ENCODE measurements at places on chromosomes 6 and 20.

- no peak for DNase-seq
Measured at GRCh38 chr6:5632348-5632935, 371.1 kb downstream of the FARS2 start.

- no peak for DNase-seq
Measured at GRCh38 chr20:3843490-3843889, 3.1 kb upstream of the MAVS start.

GRCh38 chr20:32353848-32354496 is 4.2 kb upstream of the ASXL1 start:
- DNase-seq = no peak

GRCh38 chr20:43903953-43904826 is 10.5 kb upstream of the TOX2 start:
- DNase-seq = no peak

DNA sequence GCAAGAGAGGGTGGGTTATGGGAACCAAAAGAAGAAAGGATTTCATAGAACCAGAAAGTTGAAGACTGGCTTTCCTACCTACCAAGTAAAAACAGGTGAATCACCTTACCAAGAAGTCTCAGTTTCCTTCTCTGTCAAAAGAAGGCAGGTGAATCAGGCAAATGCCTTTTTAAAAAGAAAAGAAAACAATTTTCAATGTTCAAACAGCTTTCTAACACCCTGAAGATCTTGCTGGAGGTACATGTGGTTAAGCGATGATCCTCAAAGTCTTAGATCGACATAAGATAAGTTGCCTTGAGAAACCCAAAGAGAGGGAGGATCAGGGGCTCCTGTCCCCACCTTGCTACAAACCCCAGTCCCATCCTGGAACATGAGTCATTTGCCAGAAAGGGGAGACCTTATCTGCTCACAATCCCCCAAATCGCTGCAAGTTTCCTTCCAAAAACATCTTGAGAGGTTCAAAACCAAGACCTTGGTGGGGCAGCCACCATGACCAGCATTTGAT is 71.6 kb downstream of the NFATC2 start:
- DNase-seq = no peak

DNA sequence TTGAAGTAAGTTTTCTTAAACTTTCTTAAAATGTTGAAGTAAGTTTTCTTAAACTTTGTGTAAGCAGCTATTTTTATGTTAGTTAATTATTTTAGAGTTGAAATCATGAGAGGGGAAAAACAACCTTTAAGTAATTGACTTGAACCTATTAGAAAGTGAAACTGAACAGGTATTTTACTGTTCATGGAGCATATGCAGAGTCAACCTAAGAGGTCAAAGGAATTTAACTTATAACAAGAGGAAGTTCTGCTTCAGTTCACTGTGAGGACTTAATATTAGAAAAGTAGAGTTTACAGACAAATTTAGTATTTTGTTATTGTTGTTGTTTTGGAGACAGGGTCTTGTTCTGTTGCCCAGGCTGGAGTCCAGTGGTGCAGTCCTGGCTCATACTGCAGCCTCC is 38.0 kb downstream of the CDYL start:
- no peak for DNase-seq

DNA sequence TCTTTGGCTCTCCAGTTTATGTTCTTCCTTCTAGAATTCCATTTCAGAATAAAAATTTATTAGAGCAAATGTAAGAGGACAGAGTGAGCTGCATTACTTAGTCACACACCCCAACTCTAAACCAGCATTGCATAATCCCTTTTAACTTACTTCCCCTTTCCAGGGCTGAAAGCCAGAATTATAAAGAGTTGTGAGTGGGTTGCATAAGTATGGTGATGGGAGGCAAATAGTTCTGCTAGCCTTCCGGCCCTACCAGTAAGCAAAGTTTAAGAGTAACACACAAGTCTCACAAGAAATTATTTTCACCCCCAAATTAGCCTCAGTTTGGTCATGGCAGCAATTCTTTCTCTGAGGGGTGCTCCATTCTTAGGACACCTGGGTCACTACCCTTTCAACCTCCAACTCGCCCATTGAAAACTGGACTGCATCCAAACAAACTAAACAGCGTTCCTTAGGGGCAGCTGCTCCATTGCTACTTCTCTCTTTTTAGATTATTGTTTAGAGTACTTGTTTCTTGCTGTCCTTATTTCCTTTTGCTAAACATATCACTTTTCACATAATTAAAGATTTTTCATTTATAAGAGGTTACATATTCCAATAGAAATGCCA is 1.6 kb downstream of the KIAA0408 start:
- DNase-seq = no peak

- no peak for DNase-seq
Measured at GRCh38 chr20:50701041-50701963, 10.0 kb upstream of the RIPOR3 start.

DNA sequence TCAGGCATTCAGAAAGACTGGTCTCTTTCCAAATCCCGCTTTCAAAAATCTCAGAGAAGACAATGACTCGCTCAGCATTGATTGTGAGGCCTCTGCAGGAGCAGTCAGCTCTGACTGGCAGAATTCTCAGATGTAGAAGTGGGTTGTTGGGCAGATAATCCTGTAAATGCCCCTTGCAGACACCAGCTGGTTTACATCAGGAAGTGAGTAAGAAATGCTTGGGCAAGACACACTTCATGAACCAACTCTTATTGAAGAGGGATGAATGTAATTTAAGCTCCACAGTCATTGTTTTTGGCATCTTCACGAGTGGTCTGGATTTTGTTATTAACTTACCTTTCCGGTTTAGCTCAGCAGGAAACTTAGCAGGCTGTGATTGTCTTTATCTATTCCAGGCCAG is 166.6 kb downstream of the PLCB4 start:
- no peak for DNase-seq

- DNase-seq = no peak
Measured at GRCh38 chr6:113853252-113853651, 3.9 kb upstream of the MARCKS start.

DNA sequence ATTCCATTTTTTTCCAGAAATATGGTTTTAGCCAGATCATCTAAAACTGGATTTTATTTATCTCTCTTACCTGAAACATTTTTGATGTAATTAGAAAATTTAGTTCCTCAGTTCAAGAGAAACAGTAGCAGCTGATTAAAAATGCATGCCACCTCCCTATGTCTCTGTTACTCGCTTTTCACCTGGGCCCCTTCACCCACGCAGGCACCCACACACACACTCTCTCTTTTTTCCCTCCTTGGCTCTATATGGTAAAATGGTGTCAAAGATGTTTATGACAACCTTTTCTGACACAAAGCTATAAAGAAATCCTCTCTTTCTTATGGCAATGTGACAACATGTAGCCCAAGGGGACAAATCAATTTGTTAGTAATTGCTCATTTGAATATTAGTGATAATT is 5.8 kb upstream of the SGK1 start:
- DNase-seq = no peak

DNA sequence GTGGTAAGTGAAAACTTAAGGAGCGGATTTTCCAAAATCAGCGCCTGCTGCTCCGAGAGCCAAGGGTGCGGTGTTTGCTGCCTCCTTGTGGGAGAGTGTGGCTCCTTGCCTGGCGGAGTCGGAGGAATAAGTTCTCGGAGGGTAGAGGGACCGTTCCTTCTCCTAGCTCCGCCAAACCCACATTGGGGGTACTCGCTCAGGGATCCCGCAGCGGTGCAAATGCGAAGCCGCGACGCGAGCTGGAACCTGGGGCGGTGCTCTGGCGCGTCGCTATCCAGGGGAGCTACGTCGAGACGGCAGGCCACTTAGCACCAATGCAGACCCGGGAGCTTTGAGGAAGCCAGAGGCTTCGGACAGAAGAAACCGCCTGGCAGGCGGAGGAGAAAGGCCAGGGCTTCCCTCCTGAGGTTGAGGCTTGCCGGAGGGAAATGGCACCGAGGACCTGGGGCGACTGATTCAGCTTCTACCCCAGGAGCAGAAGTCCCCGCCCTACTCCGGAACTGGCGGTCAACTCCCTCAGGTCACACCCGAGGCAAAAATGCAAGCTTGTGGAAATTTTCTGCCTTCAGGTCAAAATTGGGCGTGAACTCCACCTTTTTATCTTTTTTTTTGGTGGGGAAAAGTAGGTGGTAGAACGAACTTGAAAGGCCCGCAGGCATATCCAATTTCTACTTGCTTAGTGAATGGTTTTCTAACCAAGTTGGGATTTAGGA is 5.7 kb upstream of the DDX43 start:
- no peak for DNase-seq

- DNase-seq = no peak
Measured at GRCh38 chr6:112281821-112282615, 27.7 kb upstream of the LAMA4 start.

DNA sequence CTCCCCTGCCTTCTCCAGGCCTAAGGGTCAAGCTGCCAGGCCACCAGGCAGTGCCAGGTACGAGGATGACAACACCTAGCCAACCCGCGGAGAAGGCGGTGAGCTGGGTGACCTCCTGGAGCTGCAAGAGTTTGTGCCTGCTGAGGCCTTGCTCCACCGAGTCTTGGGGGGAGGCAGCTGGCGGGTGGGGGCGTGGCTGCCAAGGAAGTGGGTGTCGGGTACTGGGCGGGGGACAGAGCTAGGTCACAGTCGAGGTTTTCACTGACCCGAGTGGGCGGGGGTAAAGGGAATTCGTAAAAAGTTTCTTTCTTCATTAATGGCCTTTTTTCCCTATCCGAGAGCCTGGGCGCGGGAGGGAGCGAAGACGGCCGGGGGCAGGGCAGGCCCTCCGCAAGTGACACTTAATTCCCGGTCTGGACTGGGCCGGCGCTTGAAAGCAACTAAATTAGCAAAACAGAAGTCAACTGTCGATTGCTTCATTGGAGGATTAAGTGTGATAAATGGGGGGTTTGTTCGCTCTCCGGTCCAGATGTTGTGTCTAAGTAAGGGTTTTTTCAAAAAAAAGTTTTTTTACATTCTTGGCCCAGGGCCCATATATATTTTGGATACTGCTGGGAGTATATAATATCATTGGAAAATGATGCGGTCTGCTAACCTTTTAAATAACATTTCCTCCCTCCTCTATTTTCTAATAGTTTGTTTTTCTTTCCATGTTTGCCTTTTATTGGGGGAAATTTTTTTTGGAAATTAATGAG is 43.1 kb upstream of the FOXP4 start:
- no peak for DNase-seq

DNA sequence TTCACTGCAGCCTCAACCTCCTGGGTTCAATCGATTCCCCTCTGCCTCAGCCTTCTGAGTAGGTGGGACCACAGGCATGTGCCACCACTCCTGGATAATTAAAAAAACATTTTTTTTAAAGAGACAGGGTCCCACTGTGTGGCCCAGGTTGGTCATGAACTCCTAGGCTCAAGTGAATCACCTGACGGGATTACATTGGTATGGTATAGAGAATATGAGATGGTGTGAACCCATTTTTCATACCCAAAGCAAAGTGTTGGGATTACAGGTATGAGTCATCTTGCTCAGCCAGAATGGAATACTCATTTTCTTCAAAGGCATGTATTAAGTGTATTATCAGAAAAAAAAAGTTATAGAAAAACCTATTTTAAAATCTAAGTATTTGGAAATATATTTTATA is 114.2 kb downstream of the AHI1 start:
- no peak for DNase-seq

GRCh38 chr6:19549109-19549508 is 288.1 kb upstream of the ID4 start:
- no peak for DNase-seq

GRCh38 chr6:123855506-123855905 is 51.8 kb downstream of the NKAIN2 start:
- no peak for DNase-seq

DNA sequence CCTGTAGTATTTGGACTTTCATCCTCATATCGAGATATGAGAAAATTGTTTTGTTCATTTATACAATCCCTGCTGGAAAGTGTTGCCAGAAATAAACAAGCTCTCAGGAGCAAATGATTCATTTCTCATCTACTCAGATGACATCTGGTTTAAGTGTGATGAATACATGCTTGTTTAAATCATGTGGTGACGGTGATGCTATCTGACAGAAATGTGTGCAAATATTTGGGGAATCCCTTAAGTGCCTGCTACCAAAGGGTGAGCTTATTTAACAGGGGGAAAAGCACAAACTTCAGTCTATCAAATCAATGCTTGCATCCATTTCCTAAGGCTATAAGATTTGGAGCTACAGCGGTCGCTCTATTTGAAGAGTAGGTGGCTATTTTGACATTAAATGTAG is 368.3 kb upstream of the SASH1 start:
- no peak for DNase-seq

DNA sequence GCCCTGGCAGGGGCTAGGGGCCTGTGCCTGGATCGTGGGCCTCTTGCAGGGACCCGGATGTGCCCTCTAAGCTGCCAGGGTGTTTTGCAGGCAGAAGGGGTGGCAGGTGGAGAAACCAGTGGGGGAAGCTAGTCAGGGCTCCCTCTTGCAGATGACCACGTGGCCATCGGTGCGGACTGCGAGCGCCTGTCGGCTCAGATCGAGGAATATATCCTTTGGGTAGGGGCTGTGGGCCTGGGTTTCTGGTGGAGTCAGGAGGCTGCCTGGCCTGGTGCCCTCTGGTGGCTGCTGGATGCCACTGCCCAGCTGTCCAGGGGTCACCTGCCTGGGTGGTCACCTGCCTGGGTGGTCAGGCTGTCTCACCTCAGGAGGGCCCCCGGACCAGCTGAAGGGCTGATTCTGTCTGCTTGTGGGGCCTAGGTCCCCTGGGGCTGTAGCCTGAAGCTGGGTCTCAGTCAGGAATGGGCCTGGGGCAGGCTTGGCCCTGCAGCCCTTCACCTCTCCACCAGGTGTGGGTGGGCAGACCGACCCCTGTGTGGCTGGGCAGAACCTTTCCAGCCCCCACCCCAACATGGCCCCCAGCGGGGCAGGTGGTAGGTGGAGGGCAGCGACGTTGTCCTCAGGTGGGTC is 6.7 kb downstream of the TCEA2 start:
- no peak for DNase-seq

- DNase-seq = no peak
Measured at GRCh38 chr20:63878899-63879663, 14.0 kb downstream of the TPD52L2 start.

DNA sequence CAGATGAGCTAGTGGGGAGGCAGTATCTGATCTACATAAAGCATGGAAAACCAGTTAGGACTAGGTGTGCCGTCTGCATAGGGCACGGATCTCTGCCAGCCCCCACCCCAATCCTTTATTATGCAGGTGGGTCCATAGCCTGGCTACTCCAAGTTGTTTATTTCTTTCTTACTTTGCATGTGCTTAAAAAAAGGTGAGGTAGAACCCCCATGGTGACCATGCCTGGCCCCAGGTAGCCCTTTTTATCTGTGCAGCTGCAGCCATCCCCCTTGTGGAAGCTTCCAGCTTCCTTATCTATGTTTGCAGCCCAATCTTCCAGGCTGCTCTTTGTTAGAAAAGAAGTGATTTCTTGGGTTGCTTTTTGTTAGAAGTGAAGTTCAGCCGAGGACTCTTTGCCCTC is 9.0 kb upstream of the TREM2 start:
- DNase-seq = no peak

DNA sequence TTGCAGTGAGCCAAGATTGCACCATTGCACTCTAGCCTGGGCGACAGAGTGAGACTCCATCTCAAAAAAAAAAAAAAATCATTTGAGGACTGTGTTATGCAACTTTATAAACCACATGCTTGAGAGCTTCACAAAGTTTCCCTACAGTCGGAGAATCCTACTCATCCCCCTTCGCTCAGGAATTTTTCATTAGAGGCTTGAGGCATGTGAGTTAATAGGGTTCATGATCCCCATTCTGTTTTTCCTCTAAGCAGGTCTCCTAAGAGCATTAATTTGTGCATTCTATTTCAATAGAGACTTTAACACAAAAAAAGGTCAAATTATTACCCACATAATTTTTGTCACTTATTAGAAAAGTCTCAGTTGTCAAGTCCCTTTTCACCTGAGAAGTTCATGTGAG is 103.7 kb upstream of the SOX4 start:
- no peak for DNase-seq

GRCh38 chr6:232982-233640 is 59.2 kb upstream of the DUSP22 start:
- no peak for DNase-seq

GRCh38 chr6:1903780-1904465 is 294.2 kb downstream of the FOXC1 start:
- DNase-seq = no peak

Data from esophagus squamous epithelium (tissue), 5 donors.